ENCODE measurements at places on chromosomes 1 and 21. TPM values are rescaled to one million over a fixed set of nuclear protein-coding genes. Genes with fewer than 3 reads are reported as not detected.

Gene RAVER2
- 27.8 TPM for total RNA-seq

Gene PTPN7
- not detected for total RNA-seq

Gene HFM1
- 7.1 TPM for total RNA-seq

Gene GPR3
- 6.1 TPM for total RNA-seq

- no peak overlapping the region for H3K27ac ChIP-seq
- peaks cover 7% of the 10 kb centered on the region for H3K4me1 ChIP-seq
- no peaks in the 10 kb centered on the region for H3K36me3 ChIP-seq
- H3K27me3 ChIP-seq, result peaks cover 9% of the 10 kb centered on the region
- DNase-seq, result no peak
These were observed 36.2 kb upstream of the MRPS6 start for GRCh38 chr21:34037009-34037795.

DNA sequence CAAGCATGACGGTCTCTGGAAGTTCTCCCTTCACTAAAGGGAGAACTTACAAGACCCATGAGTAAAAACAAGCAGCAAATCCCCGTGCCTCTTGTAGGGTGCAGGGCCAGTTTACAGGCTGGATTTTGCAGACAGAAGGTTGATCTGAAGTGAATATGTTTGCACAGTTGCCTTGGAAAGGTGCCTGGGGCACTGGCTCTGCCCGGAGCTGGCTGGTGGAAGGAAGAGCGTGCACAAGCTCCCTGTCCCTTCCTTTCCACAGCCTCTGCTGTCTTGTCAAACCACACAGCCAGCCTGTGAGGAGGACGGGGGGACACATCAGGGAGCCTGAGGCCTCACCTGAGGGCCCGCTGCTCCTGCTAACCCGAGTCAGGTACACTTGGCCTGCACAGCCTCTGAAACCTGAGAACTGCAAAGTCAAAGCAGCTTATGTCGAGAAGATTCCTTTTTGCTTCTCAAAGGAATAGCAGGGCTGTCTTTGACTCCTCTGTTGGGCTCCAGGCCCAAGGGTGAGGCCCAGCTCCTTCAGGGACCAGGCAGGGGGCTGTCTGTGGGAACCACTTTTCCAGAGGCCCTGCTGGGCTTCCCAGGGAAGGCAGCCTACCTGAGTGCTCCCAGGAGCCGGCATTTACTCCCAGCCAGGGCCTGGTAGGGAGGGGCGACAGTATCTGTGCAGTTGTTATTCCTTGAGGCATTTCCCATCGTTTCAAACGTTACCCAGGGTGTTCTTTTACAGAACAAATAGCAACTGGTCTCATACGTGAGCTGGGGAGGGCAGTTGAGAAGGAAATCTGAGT is 251.5 kb downstream of the SIPA1L2 start:
- H3K27me3 ChIP-seq, result no peaks in the 10 kb centered on the region
- DNase-seq, result no peak
- H3K27ac ChIP-seq, result no peak overlapping the region
- H3K4me1 ChIP-seq, result peaks cover 22% of the 10 kb centered on the region

DNA sequence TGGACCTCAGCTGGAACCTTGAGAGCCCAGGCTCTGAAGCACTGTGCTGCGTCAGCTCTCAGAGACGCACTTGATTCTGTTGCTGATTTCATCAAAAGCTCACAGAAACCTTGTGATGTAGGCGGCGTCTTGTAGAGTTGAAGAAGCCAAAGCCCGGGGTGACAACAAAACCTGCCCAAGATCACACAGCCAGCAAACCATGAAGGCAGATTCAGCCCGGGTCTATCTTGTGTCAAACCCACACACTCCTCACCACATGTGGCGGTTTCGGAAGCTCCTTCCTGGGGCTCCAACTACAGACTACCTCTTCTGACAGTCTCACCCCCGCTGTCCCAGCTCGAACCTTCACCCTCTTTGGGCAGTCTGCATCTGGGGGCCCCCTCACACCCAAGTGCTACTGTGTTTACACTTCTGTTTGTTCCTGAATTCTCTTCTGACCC is 50.4 kb downstream of the TENT5C start:
- no peaks in the 10 kb centered on the region for H3K27me3 ChIP-seq
- H3K4me1 ChIP-seq, result peaks cover 8% of the 10 kb centered on the region
- no peaks in the 10 kb centered on the region for H3K36me3 ChIP-seq
- H3K4me3 ChIP-seq, result no peak overlapping the region
- no peak for DNase-seq
- H3K27ac ChIP-seq, result no peak overlapping the region

- H3K4me3 ChIP-seq, result no peak overlapping the region
- no peak for DNase-seq
- no peaks in the 10 kb centered on the region for H3K27me3 ChIP-seq
- H3K27ac ChIP-seq, result no peak overlapping the region
- H3K4me1 ChIP-seq, result no peaks in the 10 kb centered on the region
These were observed 37.9 kb upstream of the EEIG2 start for GRCh38 chr1:108521990-108522393.

GRCh38 chr1:113389953-113390834 is at the start of gene MAGI3:
MAGI3 (plus strand) TSS chr1:113390515; CDS start chr1:113391034, 519 bp downstream.
- peak within 1 kb of the TSS; percentile 57 for H3K27ac ChIP-seq
- peak within 1 kb of the TSS; percentile 95 for H3K4me3 ChIP-seq
- H3K27me3 ChIP-seq, result peaks cover 5% of the 10 kb centered on the region
- peak; percentile 98 for DNase-seq

- no peak within 1 kb of the TSS for H3K4me3 ChIP-seq
- no peaks in the 10 kb centered on the region for H3K27me3 ChIP-seq
- no peaks in the 10 kb centered on the region for H3K36me3 ChIP-seq
- no peak for DNase-seq
These were observed at the start of gene PTPN22 for GRCh38 chr1:113871597-113872113. PTPN22 (minus strand) TSS chr1:113871712.

DNA sequence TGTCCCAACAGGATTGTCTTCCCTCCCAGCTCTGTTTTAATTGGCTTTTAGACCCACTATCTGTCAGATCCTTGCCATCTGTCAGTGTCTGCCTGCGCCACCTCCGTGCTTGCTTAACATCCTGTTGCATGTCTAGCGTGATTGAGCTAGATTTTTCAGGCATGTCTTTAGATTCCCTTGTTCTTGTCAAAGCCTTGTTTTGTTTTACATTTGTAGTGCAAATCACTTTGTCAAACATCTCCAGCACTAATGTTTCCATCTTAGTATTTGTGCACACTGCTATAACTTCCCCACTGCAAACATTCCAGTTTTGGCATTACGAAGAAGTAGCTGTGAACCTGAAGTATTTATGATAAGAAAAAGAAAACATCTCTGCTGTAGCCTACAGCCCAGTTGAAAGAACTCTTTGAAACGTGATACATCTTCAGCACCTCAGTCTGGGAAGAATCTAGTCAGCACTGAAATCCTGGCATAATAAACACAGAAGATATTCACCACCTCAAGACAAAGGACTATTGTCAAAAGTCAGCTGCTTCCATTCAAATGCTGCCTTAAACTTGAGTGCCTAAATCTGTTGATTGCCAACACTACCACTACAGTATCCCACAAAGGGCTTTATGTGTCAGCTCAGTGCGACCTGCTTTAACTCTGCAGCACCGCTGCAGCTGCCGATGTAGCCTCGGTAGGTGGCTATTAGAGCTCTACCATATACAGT is 105.0 kb downstream of the FNBP1L start:
- peaks cover 12% of the 10 kb centered on the region for H3K36me3 ChIP-seq
- H3K27me3 ChIP-seq, result no peaks in the 10 kb centered on the region
- H3K4me1 ChIP-seq, result peaks cover 43% of the 10 kb centered on the region
- H3K4me3 ChIP-seq, result peak overlapping the region; percentile 44
- H3K27ac ChIP-seq, result peak overlapping the region; percentile 58

GRCh38 chr1:149844650-149845255 is 54.6 kb upstream of the BOLA1 start:
- no peaks in the 10 kb centered on the region for H3K36me3 ChIP-seq
- no peaks in the 10 kb centered on the region for H3K27me3 ChIP-seq
- H3K27ac ChIP-seq, result no peak overlapping the region
- H3K4me3 ChIP-seq, result peak overlapping the region; percentile 90
- no peak for DNase-seq

DNA sequence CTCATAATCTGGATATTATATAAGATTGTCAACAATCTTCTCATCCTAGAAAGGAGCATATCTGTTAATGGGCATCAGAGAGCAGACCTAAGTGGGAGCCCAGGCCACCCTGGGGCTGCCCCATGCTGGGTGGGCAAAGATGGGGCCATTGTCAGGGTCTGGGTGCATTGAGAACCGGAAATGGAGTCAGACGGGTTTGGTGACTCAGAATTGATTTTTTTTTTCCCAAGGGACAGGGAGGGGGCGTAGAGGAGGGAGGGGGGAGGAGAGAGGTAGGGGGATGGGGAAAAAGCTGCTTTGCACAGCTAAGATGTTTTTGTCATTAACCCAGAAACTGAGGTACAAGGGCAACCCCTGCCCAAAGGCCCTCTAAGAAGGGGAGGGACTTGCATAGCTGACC is 1.3 kb downstream of the ATXN7L2 start:
- peaks cover 29% of the 10 kb centered on the region for H3K27me3 ChIP-seq
- H3K36me3 ChIP-seq, result peaks cover 4% of the 10 kb centered on the region
- no peak overlapping the region for H3K27ac ChIP-seq
- H3K4me3 ChIP-seq, result peak overlapping the region; percentile 97

DNA sequence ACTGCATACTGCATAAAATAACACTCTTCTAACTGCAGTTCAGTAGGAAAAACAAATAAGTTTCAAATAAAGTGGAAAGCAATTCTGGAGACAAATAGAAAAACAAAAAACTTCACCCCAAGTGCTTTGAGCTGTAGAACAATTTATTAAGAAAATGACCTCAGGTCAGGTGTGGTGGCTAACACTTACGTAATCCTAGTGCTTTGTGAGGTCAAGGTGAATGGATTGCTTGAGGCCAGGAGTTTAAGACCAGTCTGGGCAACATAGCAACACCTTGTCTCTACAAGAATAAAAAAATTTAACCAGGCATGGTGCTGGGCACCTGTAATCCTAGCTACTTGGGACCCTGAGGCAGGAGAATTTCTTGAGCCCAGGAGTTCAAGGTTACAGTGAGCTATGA is 5.0 kb upstream of the PPT1 start:
- no peak overlapping the region for H3K4me3 ChIP-seq
- H3K36me3 ChIP-seq, result peaks cover 3% of the 10 kb centered on the region
- H3K27ac ChIP-seq, result no peak overlapping the region

DNA sequence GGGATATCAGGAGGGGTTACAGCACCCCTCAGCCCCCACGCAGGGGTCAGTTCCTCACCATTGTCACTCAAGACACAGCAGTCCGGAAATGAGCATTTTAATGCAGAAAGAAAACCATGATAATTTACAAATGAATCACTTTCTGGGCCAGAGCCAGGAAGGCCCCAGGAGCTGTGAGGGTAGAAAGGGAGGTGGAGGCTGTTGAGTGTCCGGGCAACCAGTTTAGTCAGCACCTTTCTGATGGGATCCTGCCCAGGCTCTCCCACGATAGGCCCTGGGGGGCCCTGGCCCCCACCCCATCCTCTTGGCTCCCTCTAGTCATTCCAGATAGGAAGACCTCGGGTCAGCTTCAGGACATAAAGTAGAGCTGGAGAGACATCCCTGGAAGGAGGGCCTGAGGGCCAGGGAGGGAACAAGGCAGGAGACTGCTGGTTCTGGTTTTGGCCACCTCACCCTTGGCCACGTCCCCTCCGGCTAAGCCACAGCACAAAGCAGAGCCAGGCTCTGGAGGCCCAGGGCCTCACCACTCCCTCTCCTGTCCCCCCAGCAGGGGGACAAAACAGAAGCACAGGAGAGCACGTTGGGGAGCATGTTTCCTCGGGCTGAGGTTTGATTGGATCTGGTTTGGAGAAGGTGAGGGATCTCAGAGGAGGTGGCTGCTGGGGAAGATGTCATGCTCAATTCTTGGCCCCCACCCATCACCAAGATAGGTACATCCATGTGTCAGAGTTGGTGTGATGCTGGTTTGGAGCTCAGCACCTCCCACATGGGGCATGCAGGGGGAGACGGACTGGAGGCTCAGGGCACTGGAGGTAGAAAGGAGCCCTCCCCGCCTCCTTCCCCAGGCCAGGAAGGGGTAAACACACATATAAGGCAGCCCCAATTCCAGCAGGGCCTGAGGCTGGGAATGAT is 20.6 kb downstream of the ETNK2 start:
- H3K4me3 ChIP-seq, result peak overlapping the region; percentile 44
- peaks cover 3% of the 10 kb centered on the region for H3K36me3 ChIP-seq
- peak overlapping the region; percentile 43 for H3K27ac ChIP-seq
- DNase-seq, result no peak

- H3K4me3 ChIP-seq, result no peak overlapping the region
- no peak for DNase-seq
- no peaks in the 10 kb centered on the region for H3K36me3 ChIP-seq
- H3K27ac ChIP-seq, result peak overlapping the region; percentile 78
- H3K27me3 ChIP-seq, result no peaks in the 10 kb centered on the region
These were observed 4.0 kb upstream of the S100A3 start for GRCh38 chr1:153553096-153553495.

GRCh38 chr1:226542623-226543103 is 5.9 kb upstream of the STUM start:
- no peak overlapping the region for H3K27ac ChIP-seq
- H3K4me1 ChIP-seq, result peaks cover 2% of the 10 kb centered on the region
- H3K36me3 ChIP-seq, result no peaks in the 10 kb centered on the region

DNA sequence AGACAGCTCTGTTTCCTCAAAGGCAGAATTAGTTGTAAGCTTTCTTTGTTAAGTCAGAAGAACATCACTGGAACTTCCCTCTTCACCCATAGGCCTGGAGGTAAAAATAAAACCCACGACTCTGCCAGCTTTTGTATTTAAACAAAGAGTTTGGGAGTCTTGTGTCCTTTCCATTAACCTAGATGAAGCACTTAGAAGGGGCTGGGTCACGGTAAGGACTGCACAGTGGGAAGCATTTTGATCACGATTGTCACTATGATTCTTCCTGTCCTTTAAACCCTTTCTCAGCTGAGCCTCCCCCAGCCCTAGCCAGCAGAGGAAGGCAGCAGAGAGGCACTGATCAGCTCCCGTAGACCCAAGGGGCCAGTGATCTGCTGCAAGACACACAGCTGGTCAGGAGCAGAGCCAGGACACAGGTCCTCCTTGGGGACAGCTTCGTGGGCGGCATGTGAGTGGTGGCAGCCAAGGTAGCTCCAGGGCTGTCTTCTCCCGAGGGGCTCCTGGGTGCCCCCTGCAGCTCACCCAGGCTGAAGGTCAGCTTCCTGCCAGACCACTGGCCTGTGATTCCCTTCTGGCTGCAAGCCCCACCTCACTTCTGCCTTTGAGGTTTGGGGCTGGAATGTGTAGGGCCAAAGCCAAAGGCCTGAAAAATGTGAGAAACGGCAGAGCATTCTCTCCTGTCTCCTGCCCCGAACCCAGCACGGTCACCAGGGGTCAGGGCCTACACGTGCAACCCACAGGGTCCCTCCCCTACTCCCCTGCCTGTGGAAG is 4.0 kb upstream of the LAPTM5 start:
- peaks cover 62% of the 10 kb centered on the region for H3K4me1 ChIP-seq
- H3K36me3 ChIP-seq, result no peaks in the 10 kb centered on the region
- peak overlapping the region; percentile 11 for H3K4me3 ChIP-seq
- H3K27ac ChIP-seq, result peak overlapping the region; percentile 35
- no peak for DNase-seq

DNA sequence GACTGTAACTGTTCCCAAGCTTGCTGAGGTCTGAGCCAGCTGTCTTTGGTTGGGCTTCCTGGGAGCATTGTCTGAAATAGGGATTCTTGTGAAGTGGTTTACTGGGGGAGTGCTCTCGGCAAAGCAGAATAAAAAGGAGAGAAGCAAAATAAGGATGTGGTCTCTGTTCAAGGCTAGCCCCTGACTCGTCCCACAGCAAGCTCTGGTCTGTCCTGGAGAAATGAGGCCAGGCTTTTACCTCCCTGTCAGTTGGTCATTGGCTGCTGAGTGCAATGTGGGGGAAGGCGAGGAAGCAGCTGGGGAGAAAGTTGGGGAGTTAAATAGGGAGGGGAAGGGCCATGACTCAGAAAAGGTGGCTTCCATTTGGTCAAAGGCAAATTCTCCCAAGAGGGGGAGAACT is 303.9 kb upstream of the DUSP10 start:
- peaks cover 24% of the 10 kb centered on the region for H3K4me1 ChIP-seq
- no peak overlapping the region for H3K4me3 ChIP-seq
- DNase-seq, result no peak

Measured in neural crest cell (in vitro differentiated cells).